ENCODE measurements at places on chromosomes 2 and 18. TPM values are rescaled to one million over a fixed set of nuclear protein-coding genes. Genes with fewer than 3 reads are reported as not detected.
A peak's percentile ranks its signal among the peaks of the same experiment; 100 is the strongest.

The CHRND gene
- not detected for total RNA-seq

The MC4R gene
- 0.19 TPM for total RNA-seq

The KCNE4 gene
- total RNA-seq = 4.2 TPM

The SERPINB7 gene
- 0.47 TPM for total RNA-seq

The TIMM21 gene
- 28.5 TPM for total RNA-seq

The TXNDC2 gene
- 0.16 TPM for total RNA-seq

The DARS1 gene
- 77.4 TPM for total RNA-seq

The B3GNT7 gene
- total RNA-seq = 9.3 TPM

DNA sequence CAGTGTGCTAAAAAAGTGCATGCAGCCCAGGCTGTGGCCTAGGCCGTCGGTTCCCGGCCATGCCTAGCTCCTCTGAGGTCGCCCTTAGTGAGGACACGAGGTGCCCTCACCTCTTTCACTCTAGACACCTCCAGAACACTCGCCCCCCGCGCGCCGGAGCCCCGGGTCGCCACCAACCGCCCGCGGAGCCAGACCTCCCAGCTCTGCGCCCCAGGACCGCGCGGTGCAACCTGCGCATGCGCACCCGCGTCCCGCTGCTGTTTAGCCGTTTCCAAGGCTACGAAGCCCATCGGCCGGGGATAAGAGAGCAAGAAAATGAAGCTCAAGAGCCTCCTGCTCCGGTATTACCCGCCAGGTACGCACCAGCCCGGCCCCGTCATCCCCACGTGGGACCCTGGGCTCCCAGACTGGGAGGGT, at the start of gene DAW1:
Gene DAW1, plus strand, starts transcription at position 257 of the 417 bp plus-strand sequence. Its CDS starts 59 bp downstream, at position 316.
- DNase-seq = peak; percentile 89

GRCh38 chr2:98882971-98883779, 52.9 kb downstream of the CRACDL start:
- DNase-seq = no peak

- DNase-seq = no peak
Measured at GRCh38 chr2:154452906-154453493, 245.5 kb upstream of the KCNJ3 start.

DNA sequence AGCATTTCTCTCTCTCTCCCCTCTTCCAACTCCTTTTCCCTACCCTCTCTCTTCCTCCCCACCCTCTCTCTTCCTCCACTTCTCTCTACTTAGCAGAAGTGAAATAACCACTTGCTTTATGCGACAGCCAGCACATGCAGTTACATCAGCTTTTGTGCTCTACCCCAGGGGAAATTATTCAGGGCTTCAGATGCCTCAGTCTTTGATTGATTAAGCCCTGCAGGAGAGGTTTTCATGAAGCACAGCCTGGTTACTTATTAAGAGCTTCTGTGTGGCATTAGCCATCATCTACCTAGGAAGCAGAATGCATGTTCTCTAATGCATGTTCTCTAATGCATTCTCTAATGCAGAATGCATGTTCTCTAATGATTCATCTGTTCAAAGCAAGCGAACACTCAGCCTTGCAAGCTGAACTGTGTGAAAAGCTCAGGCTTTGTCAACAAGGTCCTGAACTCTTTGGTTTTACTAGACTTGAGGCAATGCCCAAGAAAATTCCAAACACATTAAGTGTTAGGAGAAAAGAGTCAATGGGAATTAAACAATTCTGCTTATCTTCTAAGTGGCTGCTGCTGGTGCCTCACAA, 56.1 kb downstream of the LHCGR start:
- DNase-seq = no peak

- DNase-seq = no peak
Measured at GRCh38 chr2:232981356-232981755, 31.7 kb downstream of the NGEF start.

DNA sequence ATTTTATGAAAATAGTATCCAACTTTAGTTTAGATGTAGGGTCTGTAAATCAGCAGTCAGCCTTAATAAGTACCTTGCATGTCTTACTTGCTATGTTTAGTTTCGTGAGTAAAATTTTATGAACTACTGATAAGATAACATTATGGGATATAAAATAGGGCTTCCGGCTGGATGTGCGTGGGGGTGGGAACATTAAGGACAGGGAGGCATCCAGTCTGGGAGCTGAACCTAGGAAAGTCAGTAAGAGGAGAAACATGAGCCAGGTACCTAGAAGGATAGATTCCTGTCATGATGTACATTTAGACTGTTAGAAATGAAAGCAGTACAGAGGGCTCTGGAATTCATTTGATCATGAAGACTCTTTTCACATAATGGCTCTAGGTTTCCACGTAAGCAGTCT, 12.7 kb upstream of the KCNJ13 start:
- peak; percentile 63 for DNase-seq

- no peak for DNase-seq
Measured at GRCh38 chr2:44980751-44981713, 28.2 kb downstream of the SIX2 start.

- DNase-seq = peak; percentile 56
Measured at GRCh38 chr2:54956111-54956627, 94.1 kb downstream of the RTN4 start.

GRCh38 chr2:42924418-42924886, 132.1 kb upstream of the HAAO start:
- no peak for DNase-seq

- peak; percentile 12 for DNase-seq
Measured at GRCh38 chr2:74267068-74267467, 68.7 kb downstream of the MTHFD2 start.

DNA sequence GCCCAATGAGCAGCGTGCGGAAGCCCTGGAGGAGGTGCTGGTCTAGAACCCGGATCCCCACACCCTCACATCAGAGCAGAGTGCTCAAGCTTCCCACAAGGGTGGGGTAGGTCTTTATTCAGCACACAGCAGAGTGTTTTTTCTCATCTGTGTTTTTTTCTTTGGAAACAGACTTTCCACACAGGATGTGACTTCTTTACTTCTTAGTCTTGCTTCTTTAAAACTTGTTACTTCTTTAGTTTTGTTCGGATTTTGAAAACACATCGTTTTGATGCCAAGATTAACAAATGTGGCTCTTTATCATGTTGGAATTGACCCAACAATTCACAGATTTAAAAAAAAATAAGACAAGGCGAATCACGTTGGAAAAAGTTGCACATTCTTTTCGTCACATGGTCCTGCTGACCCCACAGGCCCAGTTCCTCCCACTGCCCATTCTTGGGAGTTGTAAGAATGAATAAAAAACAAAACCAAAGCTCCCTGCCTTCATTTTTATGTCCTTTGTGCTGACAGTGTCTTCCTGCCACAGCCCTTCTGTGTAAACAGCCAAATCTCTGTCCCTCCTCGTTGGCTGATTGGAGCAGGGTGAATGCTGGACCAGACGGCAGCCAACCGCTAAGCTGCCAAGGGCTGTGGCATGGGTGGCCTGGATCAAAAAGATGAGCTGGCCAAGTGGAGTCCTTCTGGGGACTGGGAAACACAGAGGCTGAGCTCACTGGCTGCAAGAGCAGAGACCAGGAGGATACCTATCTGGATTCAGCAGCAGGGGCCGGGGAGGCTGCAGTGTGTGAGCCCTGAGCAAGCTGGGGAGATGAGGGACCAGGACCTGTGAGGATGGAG, 81.6 kb downstream of the TWIST2 start:
- DNase-seq = peak; percentile 76

DNA sequence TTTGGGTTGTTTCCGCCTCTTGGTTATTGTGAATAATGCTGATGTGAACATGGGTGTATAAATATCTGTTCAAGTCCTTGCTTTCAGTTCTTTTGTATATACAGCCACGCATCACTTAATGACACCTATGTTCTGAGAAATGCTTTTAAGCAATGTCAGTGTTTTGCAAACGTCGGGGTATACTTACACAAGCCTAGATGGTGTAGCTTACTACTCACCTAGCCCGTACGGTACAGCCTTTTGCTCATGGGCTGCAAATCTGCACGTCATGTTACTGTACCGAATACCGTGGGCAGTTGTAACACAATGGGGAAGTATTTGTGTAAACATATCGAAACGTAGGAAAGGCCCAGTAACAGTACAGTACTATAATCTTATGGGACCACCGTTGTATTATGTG, 12.4 kb downstream of the RALB start:
- no peak for DNase-seq

GRCh38 chr2:238383743-238384380, 42.9 kb upstream of the ASB1 start:
- DNase-seq = no peak

GRCh38 chr2:215527736-215528135, 91.9 kb upstream of the FN1 start:
- DNase-seq = no peak

GRCh38 chr2:175442441-175442840, 260.9 kb upstream of the ATP5MC3 start:
- no peak for DNase-seq

GRCh38 chr2:106127282-106127771, 66.8 kb downstream of the UXS1 start:
- no peak for DNase-seq

Measured in kidney (tissue), 22 donors.